Cardiac septum (tissue), 1 donor: ENCODE measurements at places on chromosomes 4 and X. TPM values are rescaled to one million over a fixed set of nuclear protein-coding genes. Genes with fewer than 3 reads are reported as not detected.

Gene GAB3
- 17.7 TPM for total RNA-seq

GRCh38 chr4:183541752-183542040 is 36.8 kb downstream of the ING2 start:
- DNase-seq = no peak

DNA sequence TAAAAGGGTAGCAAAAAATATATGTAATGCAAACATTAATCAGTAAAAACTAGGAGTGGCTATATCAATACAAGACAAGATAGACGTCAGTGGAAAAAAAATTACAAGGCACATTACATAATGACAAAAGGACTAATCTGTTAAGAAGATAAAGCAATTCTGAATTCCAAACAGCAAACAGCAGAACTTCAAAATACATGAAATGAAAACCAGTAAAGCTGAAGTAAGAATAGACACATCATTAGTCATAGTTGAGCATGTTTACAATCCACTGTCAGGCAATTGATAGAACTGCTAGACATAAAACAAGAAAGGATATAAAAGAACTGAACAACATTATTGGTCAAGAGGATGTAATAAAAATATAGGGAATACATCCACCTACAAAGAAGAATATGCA is 12.2 kb downstream of the SULT1B1 start:
- no peak for DNase-seq

DNA sequence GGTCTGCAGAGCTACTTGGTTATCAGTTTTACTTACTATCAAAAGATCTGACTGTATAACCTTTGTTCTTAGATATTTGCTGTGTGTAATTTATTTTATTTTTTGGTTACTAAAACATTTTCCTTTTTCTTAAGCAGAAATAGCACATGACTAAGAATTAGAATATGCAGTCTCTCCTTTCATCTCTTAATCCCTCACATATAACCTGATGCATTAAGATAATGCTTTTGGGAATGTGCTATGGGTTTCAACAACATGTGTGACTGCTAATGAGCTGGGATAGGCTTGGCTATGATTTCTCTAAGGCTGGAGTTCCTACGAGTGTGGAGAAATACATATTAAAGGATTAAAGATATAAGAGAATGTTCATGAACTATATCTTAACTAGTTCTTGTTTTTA is 41.5 kb downstream of the SHROOM3 start:
- DNase-seq = no peak

DNA sequence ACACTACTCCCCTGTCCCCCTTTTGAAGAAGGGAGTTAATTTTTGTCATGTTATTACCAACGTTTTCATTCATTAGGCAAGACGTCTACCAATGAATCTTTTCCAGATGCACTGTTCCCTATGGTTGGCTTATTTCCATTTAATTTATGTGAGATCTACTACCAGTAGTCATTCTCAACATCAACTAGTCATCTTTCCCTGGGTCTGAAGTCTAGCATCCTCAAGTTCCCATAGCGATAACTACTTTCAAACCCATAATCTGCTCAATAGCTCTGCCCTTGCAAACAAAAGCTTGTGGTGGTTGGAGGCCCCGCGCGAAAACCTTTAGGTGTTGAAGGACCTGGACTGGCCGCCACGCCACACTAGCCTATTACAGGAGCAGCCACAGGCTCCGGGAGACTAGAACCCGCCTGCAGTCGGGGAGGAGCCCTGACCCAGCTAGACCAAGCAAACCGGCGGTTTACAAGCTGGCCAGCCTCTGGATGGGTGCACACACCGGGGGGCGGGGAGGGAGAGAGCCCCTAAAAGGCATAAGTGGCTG is 746 bp downstream of the PPAT start:
- no peak for DNase-seq
